ENCODE measurements at places on chromosomes 11 and 22. TPM values are rescaled to one million over a fixed set of nuclear protein-coding genes. Genes with fewer than 3 reads are reported as not detected.

The DNAJC4 gene
- total RNA-seq = 11.7 TPM

The ANO9 gene
- total RNA-seq = under 0.01 TPM

The MIOX gene
- not detected for total RNA-seq

The LRRN4CL gene
- total RNA-seq = 36.9 TPM

The TNNT3 gene
- 0.47 TPM for total RNA-seq

The TMPRSS6 gene
- total RNA-seq = not detected

The IFT27 gene
- total RNA-seq = 18.2 TPM

The OSM gene
- not detected for total RNA-seq

Measured in bronchial smooth muscle cell (primary cell).